ENCODE measurements at places on chromosomes 2 and 18. TPM values are rescaled to one million over a fixed set of nuclear protein-coding genes. Genes with fewer than 3 reads are reported as not detected.
A peak's percentile ranks its signal among the peaks of the same experiment; 100 is the strongest.

GRCh38 chr2:33216508-33217182, 259.8 kb upstream of the RASGRP3 start:
- peak; percentile 10 for DNase-seq
- no peaks in the 10 kb centered on the region for H3K27me3 ChIP-seq
- no peaks in the 10 kb centered on the region for H3K36me3 ChIP-seq
- no peaks in the 10 kb centered on the region for H3K4me1 ChIP-seq

DNA sequence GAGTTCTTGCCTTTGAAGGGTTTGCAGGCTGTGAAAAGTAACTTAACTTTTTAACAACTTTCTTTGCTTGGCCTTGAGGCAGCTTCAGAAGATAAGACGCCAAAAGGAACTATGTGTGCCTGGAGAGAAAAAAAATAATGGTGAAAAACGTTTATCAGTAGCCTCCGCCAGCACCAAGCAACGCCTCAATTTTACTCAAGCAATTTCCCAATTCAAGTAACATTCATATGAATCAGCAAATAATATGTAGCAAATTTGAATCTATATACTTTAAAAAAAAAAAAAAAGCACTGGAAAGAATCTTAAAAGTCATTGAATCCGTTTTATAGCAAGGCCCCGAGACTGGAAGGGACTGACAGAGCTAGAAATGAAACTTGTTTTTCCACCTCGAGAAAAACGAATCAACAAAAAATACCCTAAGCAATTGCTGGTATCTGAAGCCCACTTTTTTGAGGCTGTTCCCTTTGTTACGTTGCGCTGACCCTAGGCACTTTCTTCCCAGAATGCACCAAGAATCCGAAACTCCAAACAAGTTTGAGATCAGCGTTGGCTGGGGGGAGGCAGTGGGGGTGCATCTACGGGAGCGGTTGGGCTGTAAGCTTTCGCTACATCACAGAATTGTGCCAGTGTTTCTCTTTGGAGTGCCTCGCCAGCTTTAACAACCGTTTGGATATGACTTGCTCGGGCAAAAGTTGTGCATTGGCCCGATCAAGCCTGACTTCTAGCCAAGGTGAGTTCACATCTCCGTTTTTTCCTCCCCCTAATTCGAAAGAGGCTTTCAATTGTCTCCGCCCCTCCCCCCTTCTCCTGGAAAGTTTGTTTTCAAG, 2.7 kb upstream of the TGIF1 start:
- H3K4me3 ChIP-seq = peak overlapping the region; percentile 27
- DNase-seq = peak; percentile 61
- H3K36me3 ChIP-seq = no peaks in the 10 kb centered on the region

DNA sequence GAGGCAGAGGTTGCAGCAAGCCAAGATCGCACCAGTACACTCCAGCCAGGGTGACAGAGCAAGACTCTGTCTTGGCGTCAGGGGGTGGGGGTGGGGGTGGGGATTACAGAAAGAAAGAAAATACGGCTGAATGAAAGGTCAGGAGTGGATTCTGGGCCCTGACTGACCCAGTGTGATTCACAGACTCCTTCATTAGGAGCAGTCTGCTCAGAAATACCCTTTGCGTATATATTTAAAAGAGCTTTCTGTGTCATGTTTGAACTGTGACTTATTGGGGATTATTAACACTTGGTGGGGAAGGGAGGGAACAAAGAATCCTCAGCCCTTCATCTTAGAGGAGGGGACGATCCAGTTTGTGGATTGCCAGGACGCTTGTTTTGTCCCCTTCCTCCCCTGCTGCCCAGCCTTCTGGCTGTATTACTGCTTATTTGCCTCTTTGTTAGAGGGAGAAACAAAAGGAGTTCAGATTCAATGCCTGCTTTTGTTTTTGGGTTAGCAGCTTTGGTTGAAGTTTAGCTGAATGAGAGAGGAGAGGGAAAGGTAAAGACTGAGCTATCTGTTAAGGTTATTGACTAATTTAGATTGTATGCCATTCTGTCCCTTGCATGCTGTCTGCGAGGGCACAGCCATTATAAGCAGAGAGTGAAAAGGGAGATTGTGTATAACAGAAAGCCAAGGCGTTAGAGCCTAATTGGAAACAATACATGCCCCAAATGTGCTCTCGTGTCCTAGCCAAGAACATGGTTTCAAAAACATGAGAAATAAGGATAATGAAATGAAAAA, 118.3 kb downstream of the FMNL2 start:
- H3K4me3 ChIP-seq = no peak overlapping the region
- no peak overlapping the region for H3K27ac ChIP-seq
- no peaks in the 10 kb centered on the region for H3K4me1 ChIP-seq
- no peak for DNase-seq
- no peaks in the 10 kb centered on the region for H3K36me3 ChIP-seq

DNA sequence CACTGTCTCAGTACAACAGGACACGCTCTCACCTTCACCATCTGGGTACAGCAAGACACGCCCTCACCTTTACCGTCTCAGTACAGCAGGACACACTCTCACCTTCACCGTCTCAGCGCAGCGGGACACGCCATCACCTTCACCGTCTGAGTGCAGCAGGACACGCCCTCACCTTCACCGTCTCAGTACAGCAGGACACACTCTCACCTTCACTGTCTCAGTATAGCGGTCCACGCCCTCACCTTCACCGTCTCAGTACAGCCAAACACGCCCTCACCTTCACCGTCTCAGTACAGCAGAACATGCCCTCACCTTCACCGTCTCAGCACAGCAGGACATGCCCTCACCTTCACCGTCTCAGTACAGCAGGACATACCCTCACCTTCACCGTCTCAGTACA, 109.9 kb upstream of the CTDP1 start:
- H3K4me1 ChIP-seq = no peaks in the 10 kb centered on the region
- DNase-seq = peak; percentile 5
- no peak overlapping the region for H3K27ac ChIP-seq

DNA sequence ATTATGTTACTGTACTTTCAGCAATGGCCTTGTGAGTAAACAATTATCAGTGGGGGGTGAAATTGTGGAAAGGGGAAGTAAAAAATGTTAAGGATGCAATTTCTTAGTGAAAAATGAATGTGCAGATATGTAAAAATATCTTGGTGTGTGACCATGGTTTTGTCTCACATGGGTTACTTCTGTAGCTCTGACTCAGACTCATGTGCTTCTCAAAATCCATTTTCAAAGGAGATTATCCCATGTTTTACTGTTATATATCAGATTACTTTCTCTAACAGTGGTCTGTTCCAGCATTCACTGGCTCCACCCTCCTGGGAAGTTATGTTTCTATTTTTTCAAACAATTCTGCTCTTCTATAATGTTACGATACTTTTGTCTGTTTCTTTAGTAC, 298.2 kb upstream of the COL3A1 start:
- peaks cover 6% of the 10 kb centered on the region for H3K4me1 ChIP-seq
- no peak overlapping the region for H3K4me3 ChIP-seq
- no peaks in the 10 kb centered on the region for H3K27me3 ChIP-seq
- no peak overlapping the region for H3K27ac ChIP-seq
- DNase-seq = no peak

DNA sequence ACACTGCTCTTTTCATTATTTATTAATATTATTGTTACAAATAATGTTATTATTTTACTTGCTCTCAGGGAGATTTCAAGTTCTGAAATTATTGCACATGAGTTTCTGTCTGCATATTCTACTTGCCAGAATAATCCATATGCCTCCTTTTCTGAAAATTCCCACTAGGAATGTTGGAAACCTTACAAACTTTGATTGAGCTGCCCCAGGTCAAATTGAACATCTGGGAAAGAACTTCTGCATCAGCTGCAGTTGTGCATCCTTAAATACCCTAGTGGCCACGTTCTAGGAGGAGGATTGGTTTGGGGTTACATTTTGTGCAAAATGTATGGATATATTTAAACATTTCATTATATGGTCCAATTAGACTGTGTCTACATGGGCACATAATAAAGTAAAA, 1302.7 kb upstream of the PIK3C3 start:
- no peak overlapping the region for H3K27ac ChIP-seq
- no peaks in the 10 kb centered on the region for H3K4me1 ChIP-seq
- H3K4me3 ChIP-seq = no peak overlapping the region

DNA sequence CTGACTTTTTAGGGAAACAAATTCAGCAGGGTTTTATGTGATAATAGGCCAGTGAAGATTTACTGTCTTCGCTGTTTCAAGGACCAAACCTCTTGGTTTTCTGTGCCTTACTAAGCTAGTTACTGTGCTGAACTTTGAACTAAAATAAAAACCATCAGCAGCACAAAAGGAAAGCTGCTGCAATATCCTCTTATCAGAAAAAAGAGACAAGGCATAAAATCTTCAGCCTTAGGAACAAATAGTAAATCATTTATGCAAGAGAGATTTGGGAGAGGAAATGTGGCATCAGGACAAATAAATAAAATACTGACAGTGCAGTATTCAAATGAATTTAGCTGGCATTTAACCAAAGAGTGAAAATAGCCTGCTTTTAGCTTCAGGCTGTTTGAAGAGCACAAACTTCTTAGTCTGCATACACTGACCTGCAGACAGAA, 64.1 kb upstream of the EHBP1 start:
- H3K4me3 ChIP-seq = no peak overlapping the region
- H3K4me1 ChIP-seq = peaks cover 10% of the 10 kb centered on the region
- no peaks in the 10 kb centered on the region for H3K36me3 ChIP-seq

DNA sequence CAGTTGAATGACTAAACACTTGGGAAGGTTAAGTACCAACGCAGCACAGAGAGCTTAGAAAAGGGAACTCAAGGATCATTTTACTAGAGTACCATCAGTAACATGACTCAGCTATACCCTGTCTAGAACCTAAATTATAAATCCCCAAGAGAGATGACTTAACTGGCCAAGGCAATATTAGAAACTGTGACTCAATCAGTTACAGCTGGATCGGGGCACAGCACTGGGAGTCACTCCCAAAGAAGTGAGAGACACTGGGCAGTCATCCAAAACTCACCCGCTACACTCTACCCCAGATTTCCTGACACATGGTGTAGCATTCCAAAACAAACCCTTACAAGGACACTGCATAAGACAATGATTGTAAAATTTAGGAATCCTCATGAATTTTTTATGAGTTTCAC, 17.7 kb downstream of the IWS1 start:
- H3K36me3 ChIP-seq = peaks cover 23% of the 10 kb centered on the region
- DNase-seq = peak; percentile 62
- H3K4me3 ChIP-seq = no peak overlapping the region
- no peaks in the 10 kb centered on the region for H3K27me3 ChIP-seq

DNA sequence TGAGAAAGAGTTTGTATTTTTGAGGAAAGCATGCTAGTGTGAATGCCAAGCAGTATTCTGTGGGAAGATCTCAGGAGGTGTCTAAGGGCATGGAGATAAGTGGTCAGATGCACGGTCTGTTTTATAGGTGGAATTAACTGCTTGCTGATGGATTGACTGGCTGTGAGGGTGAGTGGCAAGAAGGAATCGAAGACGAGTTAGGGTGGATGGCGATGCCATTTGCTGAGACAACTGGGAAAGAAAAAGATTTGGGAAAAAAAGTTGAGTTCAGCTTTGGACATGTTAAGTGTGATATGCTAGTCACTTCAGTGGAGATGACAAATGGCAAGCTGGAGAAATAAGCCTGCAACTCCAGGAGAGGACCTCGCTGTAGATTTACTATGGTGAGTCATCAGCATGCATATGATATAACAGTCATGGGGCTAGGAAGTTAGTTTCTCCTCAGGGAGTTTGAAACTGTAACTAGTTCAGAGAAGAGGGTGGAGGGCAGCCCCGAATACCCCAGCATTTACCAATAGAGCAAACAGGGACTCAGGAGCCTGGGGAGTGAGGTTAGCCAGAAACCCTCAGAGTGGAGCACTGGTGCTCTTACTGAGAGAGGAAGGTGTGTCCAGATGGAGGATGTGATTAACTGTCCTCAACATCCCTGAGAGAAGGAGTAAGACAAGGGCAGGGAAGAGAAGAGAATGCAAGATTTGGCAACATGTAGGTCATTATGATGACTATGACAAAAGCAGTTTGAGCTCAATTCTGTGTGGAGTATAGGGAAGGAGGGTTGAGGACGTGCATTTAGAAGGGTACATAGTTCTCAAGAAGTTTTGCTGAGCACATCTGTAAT, 2.0 kb upstream of the HK2 start:
- H3K36me3 ChIP-seq = no peaks in the 10 kb centered on the region
- no peak overlapping the region for H3K27ac ChIP-seq
- no peak for DNase-seq
- no peak overlapping the region for H3K4me3 ChIP-seq
- H3K27me3 ChIP-seq = peaks cover 5% of the 10 kb centered on the region
- no peaks in the 10 kb centered on the region for H3K4me1 ChIP-seq

DNA sequence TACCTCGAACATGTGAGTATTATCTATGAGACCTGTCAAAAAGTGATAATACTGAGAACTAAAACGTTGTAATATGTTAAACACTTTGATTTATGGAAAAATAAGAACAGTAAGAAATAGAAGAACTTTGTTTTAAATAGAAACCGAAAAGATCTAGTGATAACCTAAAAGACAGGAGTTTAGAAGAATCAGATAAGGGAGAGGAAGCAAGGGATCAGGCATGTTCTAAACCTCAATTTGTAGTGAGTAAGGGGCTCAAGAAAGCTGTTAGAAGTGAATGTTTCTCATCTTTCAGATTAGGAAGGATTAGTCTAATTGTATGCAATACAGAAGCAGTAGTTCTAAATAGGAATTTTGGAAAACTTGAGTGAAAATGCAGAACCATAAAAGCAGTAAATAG, 168.7 kb upstream of the MYO3B start:
- no peak for DNase-seq
- no peak overlapping the region for H3K27ac ChIP-seq
- no peaks in the 10 kb centered on the region for H3K36me3 ChIP-seq
- no peaks in the 10 kb centered on the region for H3K4me1 ChIP-seq
- no peaks in the 10 kb centered on the region for H3K27me3 ChIP-seq
- no peak overlapping the region for H3K4me3 ChIP-seq

DNA sequence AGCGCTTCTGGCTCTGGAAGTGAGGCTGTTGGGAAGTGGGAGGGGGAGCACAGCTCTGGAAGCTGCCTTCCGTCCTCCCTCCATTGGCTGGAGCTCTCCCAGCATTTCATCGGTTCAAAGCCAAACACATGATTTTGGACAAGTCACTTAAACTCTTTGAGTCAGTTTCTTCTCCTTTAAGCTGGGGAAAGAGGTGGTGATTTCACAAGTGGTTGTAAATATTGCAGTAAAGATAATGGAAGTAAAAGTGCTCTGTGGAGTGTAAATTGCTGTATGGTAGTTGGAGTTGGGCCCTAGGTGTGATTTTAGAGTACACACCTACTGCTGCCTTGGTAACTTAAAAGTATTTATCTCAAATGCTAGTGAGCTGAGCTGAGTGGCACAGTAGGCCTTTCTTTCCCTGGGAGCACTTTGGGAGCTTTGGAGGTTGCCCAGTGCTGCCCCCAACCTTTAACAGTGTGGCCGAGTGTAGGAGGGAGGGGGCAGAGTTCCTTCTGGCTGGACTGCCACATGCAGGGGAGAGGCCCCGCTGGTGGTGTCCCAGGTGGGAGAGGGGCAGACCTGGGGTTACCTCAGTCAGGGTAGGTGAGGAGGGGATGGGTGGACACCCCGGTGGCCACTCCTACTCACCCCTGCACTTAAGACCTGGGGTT, 54.7 kb downstream of the ASAP2 start:
- no peaks in the 10 kb centered on the region for H3K27me3 ChIP-seq
- DNase-seq = peak; percentile 27
- H3K4me3 ChIP-seq = no peak overlapping the region
- peaks cover 40% of the 10 kb centered on the region for H3K4me1 ChIP-seq

GRCh38 chr18:31741097-31741735, 19.5 kb downstream of the SLC25A52 start:
- no peak overlapping the region for H3K4me3 ChIP-seq
- peak; percentile 44 for DNase-seq
- H3K27ac ChIP-seq = no peak overlapping the region
- no peaks in the 10 kb centered on the region for H3K36me3 ChIP-seq

FBXO11 gene
- 36.3 TPM for total RNA-seq

EMILIN1 gene
- total RNA-seq = 87.9 TPM

BOD1L2 gene
- total RNA-seq = not detected

ZBTB7C gene
- total RNA-seq = 38.8 TPM
